Dermis microvascular lymphatic vessel endothelial cell (primary cell): ENCODE measurements at places on chromosomes 1 and 21.
A peak's percentile ranks its signal among the peaks of the same experiment; 100 is the strongest.

DNA sequence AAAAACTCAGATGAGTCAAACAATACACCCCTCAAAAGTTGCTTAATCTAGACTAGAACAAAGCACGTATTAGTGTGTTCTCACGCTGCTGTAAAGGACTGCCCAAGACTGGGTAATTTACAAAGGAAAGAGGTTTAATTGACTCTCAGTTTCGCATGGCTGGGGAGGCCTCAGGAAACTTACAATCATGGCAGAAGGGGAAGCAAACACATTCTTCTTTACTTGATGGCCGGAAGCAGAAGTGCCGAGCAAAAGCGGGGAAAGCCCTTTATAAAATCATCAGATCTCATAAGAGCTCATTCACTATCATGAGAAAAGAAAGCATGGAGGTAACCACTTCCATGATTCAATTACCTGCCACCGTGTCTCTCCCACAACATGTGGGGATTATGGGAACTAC is 10.1 kb downstream of the JAM2 start:
- no peak for DNase-seq

DNA sequence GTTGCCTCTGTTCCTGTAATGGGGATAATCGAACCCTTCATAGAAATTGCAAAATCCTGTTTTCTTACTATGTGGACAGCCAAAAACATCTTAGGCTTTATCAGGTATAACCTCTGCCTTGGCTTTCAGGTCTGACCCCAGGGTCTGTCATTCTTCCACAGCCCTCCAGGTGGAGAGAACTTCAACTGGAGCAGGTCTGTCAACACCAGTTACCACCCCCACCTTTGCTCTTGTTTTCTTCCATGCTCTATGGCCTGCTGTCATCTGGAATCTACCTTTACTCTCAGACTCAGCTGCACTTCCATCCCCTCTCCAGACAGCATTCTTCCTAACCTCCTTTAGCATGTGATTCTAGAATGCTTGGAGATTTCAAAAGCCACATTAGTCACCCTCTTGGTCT is 10.4 kb upstream of the GJA9 start:
- DNase-seq, result no peak

- no peak for DNase-seq
Measured at GRCh38 chr1:18807334-18808063, 52.0 kb downstream of the TAS1R2 start.

- DNase-seq, result peak; percentile 78
Measured at GRCh38 chr1:86429835-86430234, 5.9 kb downstream of the CLCA2 start.

DNA sequence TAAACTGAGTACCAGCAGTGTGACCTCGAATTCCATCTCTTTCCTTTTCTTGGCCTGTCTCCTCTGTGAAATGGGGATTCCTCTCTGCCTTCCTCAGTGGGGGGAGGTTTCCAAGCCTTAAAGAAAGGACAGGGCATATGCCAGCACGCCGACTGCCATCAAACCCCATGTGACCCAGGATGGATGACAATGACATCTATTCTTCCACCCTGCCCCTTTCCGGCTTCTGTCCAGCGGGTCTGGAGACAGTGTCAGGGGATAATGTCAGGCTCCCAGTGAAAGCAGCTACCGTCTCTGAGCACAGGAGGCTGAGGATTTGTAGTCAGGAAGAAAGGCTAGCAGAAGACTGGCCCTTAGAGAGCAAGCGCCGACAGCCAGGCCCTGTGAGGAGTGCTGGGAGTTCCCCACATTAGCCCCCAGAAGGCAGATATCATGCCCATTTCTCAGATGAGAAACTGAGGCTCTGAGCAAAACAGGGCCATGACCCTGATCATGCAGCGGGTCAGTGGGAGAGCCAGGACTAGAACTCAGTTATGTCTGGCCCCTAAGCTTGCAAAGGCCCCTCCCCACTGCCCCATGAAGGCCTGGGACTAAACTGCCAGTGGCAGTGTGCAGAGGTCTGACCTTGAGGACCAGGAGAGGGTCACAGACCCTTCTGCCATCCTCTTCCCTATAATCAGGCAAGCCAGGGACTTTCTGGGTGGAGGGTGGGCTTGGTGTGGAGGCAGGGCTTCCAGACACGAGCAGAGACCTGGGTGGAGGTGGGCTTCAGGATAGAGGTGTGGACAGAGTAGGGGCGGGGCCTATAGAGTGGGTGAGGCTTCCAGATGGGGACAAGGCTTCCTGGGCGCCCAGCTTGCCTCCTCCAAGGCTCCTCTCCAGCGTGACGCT is 30.1 kb downstream of the CDCA8 start:
- DNase-seq, result no peak

GRCh38 chr1:18319099-18319498 is 161.6 kb upstream of the KLHDC7A start:
- DNase-seq, result no peak

DNA sequence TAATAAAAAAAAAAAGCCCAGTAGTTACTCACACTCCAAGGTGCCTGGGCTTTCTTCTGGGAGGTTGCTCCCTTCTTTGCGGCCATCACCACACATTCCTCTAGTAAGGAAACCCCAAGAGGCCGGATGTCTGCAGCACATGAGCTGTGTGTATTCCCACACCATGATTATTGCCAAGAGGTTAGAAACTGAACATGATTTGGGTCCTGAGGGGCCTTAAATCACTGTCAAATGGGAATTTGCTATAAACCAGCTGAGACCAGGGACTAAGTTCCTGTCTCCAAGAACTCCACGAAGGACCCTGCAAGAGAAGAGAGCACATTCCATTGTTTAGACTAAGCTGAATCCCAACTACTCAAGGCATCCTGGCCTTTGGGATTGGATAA is 85.3 kb upstream of the SSX2IP start:
- no peak for DNase-seq

DNA sequence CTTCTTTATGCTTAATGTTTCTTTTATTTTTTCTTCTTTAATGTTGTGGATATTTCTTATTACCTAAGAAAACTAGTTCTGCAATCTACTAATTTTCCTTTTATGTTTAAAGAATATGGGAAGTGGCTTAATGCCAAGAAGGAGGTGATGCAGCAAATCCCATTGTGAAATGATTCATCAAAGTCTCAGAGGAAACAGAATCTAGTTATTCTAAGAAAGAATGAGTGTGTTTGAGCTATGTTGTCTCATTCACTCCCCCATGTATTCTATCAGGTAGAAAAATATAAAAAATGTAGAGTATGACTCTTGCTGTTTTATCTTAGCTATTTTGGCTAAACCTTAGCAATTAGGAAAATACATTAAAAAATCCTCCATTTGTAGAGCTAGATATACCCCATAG is 659.9 kb upstream of the RGS18 start:
- DNase-seq, result peak; percentile 6

DNA sequence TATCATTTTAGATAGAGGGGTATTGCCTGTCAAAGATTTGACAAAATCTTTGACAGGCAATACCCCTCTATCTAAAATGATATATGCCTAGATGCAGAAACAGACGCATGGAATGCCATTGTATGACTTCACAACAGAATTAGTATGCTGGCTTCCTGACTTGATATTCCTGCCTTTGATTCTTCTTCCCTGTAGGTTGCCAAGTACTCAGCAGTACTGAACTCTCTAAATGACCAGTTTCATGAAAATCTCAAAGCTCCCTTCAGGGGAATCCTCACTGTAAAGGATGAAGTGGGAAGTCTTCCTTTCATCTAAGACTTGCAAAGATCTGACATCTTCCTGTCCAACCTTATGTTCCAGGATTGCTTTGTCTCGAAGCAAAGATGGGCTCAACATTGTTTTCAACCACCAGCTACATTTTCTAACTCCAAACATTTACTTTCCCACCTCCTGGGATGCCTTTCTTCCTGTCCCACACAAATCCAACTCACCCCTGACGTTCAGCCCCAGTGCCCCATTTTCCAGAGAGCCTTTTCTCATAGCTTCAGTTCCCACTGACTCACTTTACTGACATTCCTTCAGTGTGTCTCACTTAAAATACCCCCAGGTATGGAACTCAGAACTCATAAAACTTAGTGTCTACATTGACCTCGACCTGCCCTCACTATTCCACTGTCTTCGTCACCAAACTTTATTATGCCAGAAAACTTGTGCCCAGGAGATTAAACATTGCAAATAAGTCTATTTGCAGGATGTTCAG is 67.3 kb upstream of the KCNJ6 start:
- DNase-seq, result no peak

DNA sequence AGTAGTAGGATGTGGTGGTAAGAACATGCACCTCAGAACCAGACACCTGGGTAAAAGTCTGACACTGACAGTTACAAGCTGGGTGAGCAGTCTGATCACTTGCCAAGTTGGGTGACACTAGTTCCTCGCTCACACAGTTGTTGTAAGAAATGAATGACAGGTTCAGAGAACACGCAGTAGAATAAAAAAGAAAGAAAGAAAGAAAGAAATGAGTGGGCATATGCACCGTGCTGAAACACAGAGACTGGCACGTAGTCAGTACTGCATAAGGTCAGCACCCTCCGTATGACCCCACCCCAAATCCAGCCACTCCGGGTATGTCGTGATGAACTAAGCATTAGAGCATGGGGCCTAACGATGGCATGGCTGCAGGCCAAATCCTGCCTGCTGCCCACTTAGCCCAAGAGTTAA is 90.6 kb downstream of the GLUL start:
- DNase-seq, result no peak

GRCh38 chr1:41875487-41875886 is 43.2 kb downstream of the HIVEP3 start:
- no peak for DNase-seq

DNA sequence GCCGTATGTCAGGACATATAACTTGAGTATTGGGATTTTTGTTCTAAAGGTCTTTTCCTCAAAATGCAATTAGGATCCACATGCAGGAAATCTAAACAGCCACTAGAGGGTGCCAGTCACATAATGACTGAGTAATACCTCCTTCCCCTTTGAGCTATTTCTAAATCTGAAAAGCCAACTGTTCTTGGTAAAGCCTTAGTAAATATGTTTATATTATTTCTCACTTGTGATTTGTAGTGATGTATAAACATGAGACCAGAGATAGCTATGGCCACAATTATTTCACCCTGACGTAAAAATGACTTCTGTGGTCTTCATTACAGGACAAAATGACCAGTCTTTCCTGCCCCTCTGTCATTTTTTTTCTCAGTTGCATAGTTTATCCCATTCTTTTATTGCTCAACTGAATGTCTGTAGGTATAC is 41.0 kb upstream of the DR1 start:
- DNase-seq, result peak; percentile 54

- no peak for DNase-seq
Measured at GRCh38 chr1:109027841-109028240, 14.1 kb downstream of the WDR47 start.

DNA sequence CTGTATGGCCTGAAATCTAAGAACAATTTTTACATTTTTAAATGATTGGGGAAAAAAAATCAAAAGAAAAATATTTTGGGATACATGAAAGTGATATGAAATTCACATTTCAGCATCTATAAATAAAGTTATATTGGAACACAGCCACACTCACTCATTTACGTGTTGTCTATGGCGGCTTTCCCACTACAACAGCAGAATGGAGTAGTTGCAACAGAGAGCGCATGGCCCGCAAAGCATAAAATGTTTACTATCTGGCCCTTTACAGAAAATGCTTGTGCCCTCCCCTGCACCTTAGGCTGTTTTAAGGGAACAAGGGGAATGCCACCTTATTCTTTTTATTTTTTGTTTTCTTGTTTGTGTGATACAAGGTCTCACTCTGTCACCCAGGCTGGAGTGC is 3.5 kb downstream of the KLHDC8A start:
- DNase-seq, result no peak

DNA sequence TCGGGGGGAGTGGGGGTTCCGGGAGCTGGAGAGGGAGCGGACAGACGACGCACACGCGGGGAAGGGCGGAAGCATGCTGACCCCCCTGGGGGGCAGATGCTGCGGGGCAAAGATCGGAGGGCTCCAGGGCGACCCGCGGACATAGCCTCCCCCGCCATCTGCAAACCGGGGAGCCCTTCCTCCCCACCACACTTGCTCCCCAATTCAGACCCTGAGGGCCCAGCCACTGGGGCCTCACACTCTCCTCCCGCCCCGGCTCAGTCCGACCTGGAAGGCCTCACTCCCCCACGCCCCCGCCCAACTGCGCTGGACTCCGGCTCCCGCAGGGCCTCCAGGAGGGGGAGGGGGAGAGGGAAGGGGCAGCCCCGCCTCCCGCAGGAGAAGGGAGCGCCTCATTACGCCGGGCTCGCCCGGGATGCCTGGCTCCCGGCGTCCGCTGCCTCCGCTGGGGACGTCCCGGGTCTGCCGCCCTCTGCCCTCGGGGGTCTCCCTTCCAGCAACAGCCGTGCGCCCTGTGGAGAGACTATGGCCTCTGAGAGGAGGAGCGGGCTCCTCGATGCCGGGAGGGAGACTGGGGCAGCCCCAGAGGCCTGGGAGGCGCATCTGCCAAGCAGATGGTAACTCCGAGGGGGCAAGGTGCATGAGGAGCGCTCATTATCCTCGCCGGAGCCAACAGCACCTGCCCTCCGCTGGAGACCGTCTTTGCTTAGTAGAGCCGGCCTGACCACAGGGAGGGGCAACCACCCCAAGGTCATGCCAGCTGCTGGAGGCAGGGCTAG is 636 bp upstream of the CAMK2N1 start:
- DNase-seq, result no peak

DNA sequence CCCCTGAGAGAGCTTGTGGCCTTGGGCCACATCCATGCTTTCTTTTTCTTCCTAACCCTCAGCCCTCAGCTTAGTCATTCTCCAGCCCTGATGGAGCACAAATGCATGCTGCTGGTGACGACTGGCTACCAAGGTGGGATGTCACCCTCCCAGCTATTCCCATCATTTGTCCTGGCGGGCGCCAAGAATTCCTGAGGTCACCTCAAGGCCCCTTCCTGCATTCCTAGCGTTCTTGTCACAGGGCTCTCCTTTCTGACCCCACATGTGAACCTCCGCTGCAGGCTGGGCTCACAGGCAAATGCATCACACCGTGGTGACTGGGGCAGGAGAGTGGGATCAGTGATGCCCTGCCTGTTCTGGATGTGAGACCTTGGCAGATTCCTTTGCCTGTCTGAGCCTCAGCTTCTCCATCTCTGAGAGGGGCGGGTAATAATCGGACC is 53.4 kb upstream of the IFFO2 start:
- no peak for DNase-seq

DNA sequence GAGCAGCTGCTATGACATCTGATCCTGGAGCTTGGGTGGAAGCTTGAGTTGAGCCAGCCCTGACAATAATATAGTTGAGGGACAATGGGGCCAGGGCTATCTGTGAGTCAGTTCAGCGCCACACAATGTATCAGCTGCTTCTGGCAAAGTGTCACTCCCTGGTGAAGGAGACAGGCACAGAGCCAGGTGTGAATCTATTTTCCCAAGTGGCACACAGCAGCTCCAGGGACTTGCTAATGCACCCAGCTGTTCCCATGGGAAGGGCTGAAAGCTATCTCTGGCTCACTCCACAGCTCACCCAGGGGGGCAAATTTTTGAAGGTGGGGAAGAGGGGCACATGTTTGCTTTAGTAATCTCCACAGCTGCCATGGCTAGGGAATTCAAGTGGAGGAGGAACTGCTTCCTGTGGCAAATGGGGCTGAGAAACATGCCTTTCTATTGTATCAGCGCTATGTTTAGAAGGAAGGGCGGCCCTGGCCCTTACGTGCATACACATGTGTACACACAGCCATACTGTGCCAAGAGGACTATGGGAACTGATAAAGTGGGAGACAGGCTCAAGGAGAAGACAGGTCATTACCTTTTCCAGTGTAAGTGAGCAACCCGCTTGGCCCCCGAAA is 2.2 kb downstream of the CYB5R1 start:
- DNase-seq, result no peak
